RPMI8226 (cell line): ENCODE measurements at places on chromosomes 1 and 21.
A peak's percentile ranks its signal among the peaks of the same experiment; 100 is the strongest.

- DNase-seq: no peak
Observed at GRCh38 chr1:30879940-30880677, 28.4 kb downstream of the SDC3 start.

DNA sequence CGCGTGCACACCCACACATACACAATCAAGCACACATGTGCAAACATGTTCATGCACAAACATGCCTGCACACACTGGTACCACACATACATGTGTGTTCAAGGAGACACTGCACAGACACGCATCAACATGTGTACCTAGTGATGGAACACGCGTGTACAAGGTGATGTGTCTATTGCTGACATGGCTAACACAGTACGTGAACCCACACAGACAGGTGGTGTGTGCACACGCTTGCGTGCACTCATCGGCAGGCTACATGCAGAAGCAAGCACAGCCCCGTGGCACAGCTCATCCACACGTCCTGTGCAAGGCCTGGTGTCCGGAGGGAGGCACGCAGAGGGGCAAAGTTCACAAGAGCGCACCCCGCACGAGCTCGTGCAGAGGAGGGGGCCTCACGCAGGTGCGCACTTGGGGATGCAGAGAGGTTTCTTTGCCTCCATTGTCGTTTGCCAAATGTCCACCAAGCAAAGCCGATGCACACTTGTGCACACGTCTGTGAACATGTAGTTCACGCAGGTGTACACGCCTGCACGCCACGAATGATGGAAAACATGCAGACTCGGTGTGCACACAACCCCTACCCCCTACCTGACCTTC is 969 bp downstream of the ACAP3 start:
- DNase-seq: peak; percentile 52

- no peak for DNase-seq
Observed at GRCh38 chr1:213075725-213076124, 24.7 kb downstream of the RPS6KC1 start.

DNA sequence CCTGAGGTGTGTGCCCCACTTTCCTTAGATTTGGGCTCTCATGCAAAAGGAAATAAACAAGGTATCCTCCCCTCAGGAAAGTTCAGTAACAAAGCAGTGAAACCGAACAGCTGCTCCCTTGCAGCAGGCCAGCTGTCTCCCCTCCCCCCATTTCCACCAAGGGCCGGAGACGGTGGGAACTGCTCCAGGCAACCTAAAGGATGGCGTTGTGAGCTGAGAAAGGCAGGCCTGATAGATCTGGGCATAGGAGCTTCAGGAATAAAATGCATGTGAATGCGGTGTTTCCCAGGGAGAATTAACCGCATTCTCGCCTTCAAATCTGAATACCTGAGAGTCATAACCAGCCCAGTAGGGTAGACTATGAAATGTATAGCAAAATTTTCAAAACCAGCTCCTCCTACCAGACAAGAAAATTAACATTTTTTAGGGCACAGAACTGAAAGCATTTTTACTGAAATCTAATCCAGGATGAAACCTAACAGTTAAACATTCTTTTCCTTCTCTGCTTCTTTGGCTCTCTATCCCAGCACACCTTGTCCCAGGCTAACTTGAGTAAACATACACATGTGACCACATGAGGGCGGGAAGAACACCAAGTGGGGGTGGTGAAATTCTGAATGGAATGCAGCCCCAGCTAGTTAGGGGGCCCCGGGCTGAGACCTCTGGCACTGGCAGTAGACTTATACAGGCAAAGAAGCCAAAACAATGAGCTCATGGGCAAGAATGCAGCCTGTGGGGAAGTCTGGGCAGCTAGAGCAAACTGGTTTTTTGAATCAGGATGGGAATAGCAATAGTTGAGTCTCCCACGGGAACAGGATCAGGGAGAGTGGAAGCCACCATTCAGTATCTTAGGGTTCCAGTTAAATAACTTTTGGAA is 11.5 kb downstream of the MCL1 start:
- peak; percentile 84 for DNase-seq

- no peak for DNase-seq
Observed at GRCh38 chr1:58679463-58679862, 20.4 kb downstream of the MYSM1 start.

DNA sequence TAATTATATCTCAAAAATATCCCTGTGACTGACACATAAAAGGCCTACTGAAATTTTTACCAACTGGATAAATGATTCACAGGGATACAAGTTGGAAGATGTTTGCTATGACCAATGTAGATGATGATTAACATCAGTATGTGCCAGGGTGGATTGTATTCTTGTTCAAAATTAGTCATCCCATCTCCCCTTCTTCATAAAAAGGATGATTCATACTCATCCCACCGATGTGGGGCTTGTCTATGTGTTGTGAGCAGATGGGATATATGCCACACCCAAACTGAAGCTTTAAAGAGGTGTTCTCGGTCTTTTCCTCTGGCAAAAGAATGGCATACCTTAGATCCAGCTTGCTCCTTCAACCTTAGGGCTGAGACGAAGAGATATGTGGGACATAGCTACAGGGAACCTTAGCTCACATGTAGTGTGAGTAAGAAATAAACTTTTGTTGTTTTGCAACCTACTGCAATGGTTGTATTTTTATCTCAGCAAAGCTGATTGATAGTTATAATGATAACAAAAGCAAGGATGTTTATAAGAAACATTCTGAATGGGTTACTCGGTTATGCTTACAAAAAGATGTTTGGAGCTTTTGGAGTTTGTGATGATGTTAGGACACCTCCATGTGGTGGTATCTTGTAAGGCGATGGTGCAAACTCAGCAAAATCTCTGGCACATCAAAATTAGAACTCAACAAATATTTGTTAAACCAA is 29.4 kb downstream of the SPATA17 start:
- peak; percentile 20 for DNase-seq

DNA sequence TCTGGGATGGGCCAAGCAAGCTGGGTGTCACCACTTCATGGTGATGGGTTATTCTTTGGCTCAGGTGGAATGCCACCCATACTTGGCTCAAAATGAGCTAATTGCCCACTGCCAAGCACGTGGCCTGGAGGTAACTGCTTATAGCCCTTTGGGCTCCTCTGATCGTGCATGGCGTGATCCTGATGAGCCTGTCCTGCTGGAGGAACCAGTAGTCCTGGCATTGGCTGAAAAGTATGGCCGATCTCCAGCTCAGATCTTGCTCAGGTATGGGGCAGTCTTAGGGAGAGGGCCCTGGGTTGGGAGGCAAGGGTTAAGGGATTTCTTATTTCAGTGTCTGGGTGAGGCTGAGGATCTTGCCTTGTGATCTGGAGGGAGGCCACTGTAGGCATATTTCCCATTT is 15.4 kb upstream of the NASP start:
- no peak for DNase-seq

GRCh38 chr1:199009447-199009846 is 370.6 kb downstream of the PTPRC start:
- no peak for DNase-seq

DNA sequence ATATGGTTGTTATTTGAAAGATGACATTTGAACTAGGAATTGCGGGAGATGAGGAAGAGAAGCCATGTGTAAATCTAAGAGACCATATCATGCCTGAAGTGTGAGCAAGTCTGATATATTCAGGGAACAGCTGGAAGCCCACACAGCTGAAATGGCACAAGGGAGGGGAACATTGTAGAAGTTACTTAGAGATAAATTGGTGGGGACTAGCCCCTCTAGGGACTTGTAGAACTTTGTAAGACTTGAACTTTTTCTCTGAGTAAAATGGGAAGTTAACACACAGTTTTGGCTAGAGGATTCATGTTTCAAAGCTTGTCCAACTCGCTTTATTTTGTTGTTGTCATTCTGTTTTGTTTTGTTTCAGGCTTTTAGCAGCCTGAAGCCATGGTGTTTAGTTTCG is 216.4 kb downstream of the FMN2 start:
- DNase-seq: no peak

GRCh38 chr1:222093518-222093917 is 351.6 kb upstream of the DUSP10 start:
- DNase-seq: no peak
